ENCODE measurements at places on chromosomes 12 and 14.

DNA sequence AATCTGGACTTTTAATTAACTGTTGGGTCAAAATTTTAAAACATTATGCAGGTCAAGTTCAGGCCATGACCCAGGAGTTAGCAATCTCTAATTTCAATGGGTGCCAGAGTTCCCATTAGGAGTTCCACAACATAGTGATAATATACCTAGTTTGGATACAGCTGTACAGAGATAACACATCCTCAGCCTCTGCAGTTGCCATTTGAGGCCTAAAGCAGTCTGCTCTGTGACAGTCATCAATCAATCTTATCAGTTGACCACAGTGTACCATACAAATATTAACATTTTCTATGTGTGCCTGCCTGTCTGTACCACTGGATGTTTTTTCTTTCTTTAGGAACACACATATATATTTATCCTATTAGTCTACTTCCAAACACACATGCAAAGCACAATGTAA is 54.0 kb upstream of the BBS10 start:
- DNase-seq, result no peak

DNA sequence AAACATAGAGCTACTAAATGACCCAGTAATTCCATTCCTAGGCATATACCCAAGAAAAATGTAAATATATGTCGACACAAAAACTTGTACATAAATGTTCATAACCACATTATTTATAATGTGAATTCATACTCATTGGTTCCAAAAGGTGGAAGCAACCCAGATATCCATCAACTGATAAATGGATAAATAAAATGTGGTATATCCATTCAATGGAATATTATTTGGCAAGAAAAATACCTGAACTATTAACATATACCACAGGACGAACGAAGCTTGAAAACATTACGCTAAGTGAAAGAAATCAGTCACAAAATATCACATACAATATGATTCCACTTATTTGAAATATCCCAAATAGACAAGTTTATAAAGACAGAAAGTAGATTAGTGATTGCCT is 99.0 kb upstream of the SOX5 start:
- no peak for DNase-seq

GRCh38 chr14:94342334-94342934 is 19.3 kb upstream of the SERPINA6 start:
- peak; percentile 8 for DNase-seq

- DNase-seq, result no peak
These were observed 70.2 kb upstream of the SLC38A2 start for GRCh38 chr12:46442738-46443137.

GRCh38 chr12:41521872-41522379 is 333.8 kb downstream of the PDZRN4 start:
- peak; percentile 21 for DNase-seq

Measured in CD4-positive, alpha-beta T cell treated with Interleukin-12 subunit alpha and Interleukin-12 subunit beta, for 1 hour (primary cell).